Left renal cortex interstitium (tissue), 4 donors: ENCODE measurements at places on chromosomes 5 and 9. TPM values are rescaled to one million over a fixed set of nuclear protein-coding genes. Genes with fewer than 3 reads are reported as not detected.

CDX1 gene
- polyA plus RNA-seq, result 0.47 TPM

CCDC69 gene
- polyA plus RNA-seq, result 5.4 TPM

DNA sequence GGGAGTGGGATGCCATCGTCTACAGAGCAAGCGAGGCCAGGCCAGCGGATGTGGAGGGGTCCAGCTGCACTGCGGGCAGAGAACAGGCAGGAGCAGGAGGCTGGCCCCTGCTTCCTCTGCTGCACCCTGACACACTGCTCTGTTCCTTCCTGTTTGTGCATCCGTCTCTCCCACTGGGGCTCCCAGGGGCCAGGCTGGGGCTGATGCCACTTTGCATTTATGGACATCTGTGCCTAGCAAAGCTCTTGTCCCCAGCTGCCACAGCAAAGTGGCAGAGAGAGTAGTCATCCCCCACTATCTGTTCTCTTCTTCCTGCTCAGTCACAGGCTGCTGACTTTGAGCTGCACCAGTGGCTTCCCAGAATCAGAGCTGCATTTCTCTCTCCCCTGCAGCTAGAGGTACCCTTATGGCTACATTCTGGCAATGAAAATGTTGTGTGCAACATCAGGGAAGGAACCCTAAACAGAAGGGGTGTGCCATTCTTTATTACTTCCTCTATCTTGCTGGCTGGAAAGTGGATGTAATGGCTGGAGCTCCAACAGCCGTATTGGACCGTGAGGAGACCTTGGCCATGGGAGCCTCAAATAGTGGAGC lies 4.2 kb upstream of the NINJ1 start:
- no peak for DNase-seq

GRCh38 chr5:32845171-32845570 lies 134.1 kb downstream of the NPR3 start:
- no peak for DNase-seq

MYMK gene
- polyA plus RNA-seq, result not detected

DNA sequence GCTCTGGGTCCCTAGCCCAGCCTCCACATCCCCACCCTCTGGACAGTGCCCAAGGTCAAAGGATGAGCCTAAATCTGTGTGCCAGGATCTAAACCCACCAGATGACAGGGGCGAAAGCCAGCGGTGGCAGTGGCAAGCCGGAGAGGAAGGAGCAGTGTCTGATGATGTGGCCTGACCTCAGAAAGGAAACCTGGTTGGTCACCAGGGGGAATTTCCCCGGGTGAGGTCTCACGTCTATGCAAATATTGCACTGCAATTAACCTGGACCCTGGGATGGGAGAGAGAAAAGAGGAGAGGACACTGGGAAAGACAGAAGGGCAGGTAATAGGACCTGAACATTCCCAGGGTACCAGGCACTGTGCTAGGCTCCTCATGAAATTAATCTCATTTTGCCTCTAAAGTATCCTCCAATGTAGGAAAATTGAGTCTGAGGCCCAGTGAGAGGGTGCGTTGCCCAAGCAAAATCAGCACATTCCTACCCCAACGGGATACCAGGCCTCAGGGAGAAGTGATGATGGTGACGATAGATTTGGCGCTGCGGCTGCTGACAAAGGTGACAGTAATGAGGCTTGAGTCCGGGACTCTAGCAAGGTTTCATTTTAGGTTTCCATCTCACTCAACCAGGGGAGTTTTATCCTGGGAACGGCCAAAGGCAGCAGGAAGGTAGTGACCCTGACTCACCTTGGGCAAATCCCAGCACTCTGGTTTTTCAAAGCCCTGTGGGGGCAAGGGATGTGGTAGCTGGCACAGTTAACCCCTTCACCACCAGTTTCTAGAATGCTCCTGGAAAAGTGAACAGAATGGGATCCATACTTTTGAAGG lies 13.4 kb upstream of the TNIP1 start:
- DNase-seq, result no peak

- no peak for DNase-seq
Observed at GRCh38 chr9:129250786-129251185, 72.7 kb upstream of the IER5L start.

DNA sequence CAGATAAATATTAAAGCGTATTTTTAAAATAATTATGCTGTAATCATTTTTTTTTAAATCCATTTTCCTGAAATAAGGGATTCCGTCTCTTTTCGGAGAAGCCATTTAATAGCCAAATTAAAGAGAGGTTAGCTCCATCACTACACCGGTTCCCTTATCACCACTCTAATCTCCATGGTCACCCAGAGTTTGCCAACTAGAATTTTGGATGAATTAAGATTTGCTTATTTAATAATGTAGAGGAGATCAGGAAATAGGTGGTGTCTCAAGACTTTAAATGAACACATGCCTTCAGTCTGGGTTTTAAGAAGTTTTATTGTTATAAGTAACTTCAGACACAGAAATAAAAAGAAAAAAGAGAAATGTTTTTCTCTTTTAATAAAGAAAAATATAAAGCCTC lies 151.7 kb downstream of the TTC39B start:
- no peak for DNase-seq

DNAH5 gene
- 2.9 TPM for polyA plus RNA-seq

- no peak for DNase-seq
Observed at GRCh38 chr9:126695186-126695585, 81.5 kb downstream of the LMX1B start.

DNA sequence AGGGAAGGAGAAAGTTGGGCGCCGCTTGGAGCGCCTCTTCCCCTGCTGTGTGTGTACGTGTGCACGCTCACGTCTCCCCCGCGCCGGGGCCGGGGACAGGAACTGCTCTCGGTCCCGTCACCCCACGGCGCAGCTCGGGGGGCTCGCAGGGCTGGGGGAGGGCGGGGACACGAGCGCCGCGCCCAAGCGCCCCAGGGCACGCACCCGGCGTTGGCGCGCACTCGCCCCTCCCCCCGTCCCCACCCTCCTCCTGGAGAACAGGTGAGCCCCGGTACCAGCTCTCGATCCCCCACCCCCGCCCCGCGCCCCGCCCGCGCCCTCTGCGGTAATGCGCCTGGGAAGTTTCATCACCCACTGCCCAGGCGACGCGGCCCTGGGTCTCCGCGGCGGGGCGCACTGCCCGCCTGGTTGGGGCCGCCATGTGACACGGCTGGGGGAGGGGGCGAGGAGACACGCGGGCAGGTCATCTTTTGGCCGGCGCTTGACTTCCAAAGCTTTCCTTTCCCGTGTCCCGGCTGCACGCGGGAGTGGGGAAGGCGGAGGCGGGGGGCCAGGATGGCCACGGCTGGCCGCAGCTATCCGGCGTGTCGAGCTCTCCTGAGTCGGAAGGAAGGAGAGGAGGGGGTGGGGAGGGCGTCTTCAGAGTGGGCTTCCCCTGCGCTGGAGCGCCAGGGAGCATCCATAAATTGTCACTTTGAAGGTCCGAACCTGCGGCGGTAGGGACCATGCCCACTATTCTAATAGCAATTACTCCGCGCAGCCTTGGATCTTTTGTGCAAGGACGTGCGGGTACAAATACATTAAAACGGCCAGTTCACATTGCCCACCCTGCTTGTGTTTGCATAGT lies 1.5 kb upstream of the STC2 start:
- DNase-seq, result no peak
